ENCODE measurements at places on chromosomes 2 and 18.

- DNase-seq = no peak
Observed at GRCh38 chr2:210363261-210363660, 48.3 kb upstream of the MYL1 start.

GRCh38 chr2:118922254-118922653 is 19.7 kb upstream of the MARCO start:
- no peak for DNase-seq

DNA sequence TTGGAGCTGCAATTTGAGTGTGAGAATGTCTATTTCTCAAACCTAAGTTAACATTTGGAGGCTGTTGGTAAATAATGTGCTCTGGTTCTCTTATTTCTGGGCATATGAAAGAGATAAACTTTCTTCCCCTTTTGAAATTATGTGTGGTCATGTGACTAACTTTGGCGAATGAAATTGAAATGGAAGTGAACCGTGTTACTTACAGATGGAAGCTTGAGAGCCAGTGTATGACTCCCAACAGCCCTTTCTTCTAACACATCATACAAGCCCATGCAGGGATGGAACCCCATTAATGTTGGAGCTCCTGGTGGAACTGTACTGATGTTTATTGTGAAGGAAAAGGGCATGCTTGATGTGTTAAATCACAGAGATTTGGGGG is 725.8 kb downstream of the TSN start:
- no peak for DNase-seq

DNA sequence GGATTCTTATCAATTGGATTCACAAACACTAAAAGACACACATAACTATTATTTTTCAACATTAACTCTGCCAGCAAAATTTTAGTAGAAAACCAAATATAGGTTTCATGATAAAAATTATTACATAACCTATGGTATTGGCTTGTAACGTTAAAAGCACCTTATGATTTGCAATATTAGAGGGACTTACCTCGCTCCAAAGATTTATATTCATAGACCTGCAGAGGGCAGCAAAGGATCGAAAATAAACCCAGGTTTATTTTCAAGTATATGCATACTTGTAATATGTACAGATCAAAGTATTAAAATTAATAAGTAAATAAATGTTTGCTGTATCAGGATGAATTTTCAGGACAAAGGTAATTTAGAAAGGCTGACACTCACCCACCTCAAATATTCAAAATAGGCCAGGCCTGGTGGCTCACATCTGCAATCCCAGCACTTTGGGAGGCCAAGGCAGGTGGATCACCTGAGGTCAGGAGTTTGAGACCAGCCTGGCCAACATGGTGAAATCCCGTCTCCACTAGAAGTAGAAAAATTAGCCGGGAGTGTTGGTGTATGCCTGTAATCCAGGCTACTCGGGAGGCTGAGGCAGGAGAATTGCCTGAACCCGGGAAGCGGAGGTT is 45.3 kb downstream of the LRPPRC start:
- no peak for DNase-seq

DNA sequence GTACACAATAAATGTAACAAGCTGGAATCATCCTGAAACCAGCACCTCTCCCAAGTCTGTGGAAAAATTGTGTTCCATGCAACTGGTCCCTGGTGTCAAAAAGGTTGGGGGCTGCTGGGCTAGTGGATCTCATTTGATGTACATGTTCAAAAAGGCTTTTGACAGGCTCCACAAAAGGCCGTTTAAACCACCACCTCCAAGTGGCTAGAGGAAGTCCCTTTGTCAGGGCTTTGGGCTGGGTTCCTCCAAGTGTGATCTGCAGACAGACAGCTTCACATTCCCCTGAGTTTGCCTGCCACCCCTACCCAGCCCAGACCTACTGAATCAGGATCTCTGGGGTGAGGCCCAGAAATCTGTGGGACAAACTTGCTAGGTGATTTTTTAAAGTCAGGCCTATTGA is 84.7 kb downstream of the TGFA start:
- no peak for DNase-seq

DNA sequence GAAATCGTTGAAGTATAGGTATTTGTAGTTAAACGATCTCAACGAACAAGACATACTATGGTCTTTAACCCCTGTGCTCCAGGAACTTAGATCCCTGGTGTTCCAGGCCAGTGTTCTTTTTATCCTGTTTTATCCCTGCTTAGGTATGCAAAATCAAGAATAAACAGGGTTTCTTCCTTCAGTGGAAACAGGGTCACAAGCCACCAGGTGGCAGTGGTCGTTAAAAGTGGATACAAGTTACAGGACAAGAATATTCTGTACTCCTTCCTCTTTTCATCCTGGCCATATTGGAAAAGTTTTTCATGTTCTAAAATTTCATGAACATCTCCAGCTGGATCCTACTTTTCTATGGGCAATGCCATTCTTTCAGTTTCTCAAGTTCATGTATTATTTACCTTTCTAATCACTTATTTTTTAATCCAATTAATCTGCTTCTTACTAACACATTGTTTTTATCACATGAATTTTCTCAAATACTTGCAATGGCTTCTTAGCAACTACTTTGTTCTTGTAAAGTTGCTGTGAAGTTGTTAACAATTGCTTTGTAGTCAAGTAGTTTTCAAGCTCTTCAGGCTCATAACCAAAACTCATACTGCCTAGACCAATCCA is 16.4 kb upstream of the HNMT start:
- no peak for DNase-seq

DNA sequence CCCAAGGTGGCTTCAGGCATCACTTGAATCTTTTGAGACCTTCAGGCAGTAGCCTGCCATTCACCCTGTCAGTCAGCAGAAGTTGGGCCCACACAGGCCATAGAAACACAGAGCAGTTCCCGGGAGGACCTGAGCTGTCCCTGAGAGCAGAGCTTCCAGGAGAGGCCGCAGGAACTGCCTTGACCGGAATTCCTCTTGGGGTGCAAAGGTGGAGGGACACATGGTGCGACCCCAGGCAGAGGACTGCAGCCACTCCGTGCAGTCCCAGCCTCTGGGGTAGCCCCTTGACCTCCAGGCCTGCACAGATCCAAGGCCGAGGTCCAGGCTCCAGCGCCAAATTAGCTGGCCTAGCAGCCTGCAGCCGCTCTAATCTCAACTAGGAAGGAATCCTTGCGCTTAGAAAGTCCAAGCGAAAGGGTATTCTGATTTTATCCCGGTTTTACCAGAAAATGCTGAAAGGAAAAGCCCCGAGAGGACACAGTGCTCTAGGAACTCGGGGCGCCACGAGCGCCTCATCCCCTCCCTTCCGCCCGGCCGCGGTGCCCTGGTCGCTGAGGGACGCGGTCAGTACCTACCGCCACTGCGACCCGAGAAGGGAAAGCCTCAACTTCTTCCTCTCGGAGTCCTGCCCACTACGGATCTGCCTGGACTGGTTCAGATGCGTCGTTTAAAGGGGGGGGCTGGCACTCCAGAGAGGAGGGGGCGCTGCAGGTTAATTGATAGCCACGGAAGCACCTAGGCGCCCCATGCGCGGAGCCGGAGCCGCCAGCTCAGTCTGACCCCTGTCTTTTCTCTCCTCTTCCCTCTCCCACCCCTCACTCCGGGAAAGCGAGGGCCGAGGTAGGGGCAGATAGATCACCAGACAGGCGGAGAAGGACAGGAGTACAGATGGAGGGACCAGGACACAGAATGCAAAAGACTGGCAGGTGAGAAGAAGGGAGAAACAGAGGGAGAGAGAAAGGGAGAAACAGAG is 5.4 kb downstream of the SIX2 start:
- no peak for DNase-seq

GRCh38 chr2:131049150-131049718 is 44.0 kb downstream of the FAM168B start:
- no peak for DNase-seq

- DNase-seq = no peak
Observed at GRCh38 chr2:240069829-240070228, 16.5 kb upstream of the OR6B3 start.

DNA sequence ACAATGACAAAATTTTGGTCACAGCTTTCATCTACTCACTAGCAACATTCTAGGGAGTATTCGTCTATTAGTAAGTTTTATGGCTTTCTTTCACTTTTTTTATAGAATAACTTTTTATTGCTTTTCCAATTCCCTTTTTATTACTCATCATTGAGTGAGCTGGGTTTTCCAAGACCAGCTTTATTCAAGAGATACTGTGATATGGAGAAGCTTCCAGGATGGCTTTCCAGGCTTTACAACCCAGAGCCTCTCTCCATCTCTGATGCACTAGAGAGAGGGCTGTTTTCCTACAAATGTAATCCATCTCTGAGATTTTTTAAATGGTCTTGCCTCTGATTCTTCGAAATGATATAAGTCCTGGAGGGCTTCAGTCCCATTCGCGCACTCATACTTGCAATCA is 118.3 kb downstream of the LDLRAD4 start:
- DNase-seq = no peak

GRCh38 chr2:217604527-217605194 is 398.1 kb downstream of the TNS1 start:
- no peak for DNase-seq

DNA sequence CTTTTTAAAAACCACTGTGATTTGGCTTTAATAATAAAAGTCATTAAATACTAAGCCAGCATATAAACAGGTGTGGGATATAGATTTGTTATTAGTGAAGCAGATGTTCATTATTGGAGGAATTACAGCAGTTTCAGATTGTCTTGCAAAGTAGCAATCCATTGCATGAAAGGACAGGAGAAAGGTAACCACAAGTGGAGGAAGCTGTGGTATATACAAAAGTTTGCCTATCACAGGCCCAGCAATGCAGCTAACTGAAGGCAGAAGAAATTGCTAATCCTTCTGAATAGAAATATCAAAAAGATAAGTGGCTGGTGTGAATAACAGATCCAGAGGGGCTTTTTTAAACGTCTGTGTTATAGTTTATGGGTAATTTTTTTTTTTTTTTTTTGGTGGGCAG is 199.4 kb downstream of the ZNF385B start:
- no peak for DNase-seq

GRCh38 chr2:9347411-9347881 is 75.9 kb downstream of the ITGB1BP1 start:
- DNase-seq = no peak

GRCh38 chr2:150341982-150342680 is 145.3 kb downstream of the RND3 start:
- no peak for DNase-seq

- no peak for DNase-seq
Observed at GRCh38 chr2:210660-211059, 53.2 kb downstream of the SH3YL1 start.

DNA sequence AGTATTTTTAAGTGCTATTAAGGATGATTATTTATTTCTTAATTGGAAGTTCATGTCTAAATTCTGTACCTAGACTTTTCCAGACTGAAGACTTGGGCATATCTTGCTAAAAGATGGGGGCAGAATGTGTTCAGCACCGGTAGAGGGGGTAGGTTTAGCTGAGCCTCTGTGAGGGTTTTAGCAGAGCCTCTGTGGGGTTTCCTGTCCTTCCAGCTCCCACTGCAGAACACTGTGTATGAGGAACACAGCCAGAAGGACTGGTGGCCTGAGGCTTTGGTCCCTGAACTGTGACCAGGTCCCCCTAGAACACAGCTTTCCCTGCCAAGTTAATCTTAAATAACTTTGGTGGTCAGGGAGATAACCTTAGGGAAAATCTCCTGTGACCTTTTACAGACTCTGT is 123.4 kb upstream of the EPC2 start:
- DNase-seq = no peak

DNA sequence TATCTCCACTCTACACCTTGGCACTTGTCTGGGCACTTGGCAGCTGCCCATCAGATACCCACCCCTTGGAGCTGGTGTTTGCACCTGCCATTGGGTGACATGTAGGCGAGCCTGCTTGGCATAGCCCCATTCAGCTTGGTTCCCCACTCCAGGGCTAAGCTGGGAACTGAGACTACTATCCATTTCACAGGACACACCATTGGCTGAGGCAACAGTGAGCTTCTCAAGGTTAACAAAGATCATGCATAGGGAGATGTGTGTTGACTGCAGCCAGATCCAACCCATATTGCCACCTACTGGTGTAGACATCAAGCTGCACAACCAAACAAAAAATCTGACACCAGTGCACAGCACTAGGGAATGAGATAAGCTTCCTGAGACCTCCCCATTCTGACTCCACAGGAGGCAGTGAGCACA is 1389.8 kb upstream of the TMEFF2 start:
- DNase-seq = no peak

- DNase-seq = no peak
Observed at GRCh38 chr2:227876300-227876801, 4.9 kb downstream of the DAW1 start.

- DNase-seq = no peak
Observed at GRCh38 chr18:59902993-59903610, 3.3 kb downstream of the PMAIP1 start.

DNA sequence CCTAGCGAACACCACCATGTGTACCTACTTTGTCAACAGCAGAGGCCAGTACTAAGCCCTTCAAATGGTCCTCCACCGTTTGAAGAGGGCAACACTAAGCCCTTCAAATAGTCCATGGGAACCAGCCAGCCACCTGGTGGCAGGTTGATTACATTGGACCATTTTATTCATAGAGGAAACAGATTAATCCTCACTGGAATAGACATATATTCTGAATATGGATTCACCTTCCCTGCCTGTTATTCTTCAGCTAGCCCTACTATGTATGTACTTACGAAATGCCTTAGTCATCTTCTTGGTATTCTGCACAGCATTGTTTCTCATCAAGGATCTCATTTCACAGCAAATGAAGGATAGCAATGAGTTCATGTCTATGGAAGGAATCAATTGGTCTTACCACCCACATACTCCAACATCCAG is 10.0 kb upstream of the ZNF396 start:
- no peak for DNase-seq

DNA sequence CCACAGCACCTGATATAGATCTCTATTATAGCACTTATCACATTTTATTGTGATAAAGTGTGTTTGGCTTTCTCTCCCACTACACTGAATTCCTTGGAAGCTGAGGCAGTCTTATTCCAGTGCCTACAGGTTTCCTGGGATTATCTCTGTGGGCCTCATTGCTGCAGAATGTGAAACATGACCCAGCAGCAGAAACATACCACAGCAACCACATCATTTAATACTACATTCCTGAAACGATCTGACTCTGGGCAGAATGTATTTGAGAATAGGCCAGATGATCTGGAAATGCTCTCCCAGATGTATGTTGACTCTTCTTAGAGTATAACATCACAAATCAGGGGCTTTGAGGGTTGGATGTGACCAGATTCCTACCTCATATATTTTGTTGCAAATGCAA is 323.5 kb upstream of the TANK start:
- DNase-seq = no peak

DNA sequence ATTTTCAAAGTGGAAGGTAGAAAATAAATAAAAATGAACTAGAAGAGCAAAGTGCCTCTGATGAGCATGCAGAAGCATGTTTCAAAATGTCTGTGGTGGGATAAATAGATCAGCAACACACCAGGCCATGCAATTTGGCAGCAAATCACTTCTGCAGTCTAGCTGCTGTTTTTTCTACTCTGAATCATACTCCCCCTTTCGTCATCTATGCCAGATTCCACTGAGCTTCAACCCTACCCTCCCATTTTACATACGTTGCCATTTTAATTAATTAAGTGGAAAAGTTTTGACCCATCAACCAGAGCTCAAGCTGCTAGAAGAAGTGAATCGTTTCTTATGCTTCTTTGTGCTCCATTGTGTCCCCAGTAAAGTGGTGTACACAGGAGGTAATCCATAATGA is 79.3 kb downstream of the NRXN1 start:
- no peak for DNase-seq
